Suppressor macrophage (primary cell): ENCODE measurements at places on chromosomes 7 and 10.

- no peak for DNase-seq
Observed at GRCh38 chr7:70241536-70242175, 643.4 kb downstream of the AUTS2 start.

DNA sequence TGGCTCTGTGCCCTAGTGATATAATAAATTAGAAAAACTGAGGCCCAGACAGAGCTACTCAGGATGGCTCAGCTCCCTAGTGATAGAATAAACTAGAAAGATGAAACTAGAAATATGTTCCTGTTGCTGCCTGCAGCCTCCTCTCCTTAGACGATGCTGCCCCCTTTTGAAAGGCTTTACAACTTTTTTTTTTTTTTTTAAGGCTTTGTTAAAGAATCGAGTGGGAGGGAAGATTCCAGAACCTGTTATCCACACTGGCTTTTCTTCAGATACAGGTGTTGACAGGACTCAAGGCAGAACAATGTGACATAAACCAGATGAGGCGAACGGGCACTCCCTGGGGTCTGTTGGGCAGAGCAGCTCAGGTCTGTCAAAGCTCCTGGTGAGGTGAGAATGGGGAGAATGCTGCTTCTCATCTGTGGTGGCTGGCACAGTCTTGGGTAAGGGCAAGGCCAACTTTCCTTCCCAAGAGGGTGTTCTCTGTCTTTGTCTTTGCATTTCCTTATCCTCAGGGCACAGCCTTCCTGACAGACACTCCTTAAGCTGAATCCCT is 175.1 kb downstream of the COBL start:
- DNase-seq: peak; percentile 70

DNA sequence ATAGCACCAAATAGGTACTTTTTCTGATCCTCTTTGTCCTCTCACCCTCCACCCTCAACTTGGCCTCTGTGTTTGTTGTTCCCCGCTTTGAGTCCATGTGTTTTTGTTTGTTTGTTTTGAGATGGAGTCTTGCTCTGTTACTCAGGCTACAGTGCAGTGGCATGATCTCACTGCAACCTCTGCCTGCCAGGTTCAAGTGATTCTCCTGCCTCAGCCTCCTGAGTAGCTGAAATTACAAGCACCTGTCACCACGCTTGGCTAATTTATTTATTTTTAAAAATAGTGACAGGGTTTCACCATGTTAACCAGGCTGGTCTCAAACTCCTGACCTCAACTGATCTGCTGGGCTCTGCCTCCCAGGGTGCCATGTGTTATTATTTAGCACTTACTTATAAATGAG is 5.3 kb downstream of the ZNF273 start:
- DNase-seq: no peak

GRCh38 chr7:148935451-148935850 is 51.4 kb upstream of the EZH2 start:
- DNase-seq: no peak

GRCh38 chr10:46228563-46229071 is 58.2 kb upstream of the ANTXRL start:
- peak; percentile 69 for DNase-seq

DNA sequence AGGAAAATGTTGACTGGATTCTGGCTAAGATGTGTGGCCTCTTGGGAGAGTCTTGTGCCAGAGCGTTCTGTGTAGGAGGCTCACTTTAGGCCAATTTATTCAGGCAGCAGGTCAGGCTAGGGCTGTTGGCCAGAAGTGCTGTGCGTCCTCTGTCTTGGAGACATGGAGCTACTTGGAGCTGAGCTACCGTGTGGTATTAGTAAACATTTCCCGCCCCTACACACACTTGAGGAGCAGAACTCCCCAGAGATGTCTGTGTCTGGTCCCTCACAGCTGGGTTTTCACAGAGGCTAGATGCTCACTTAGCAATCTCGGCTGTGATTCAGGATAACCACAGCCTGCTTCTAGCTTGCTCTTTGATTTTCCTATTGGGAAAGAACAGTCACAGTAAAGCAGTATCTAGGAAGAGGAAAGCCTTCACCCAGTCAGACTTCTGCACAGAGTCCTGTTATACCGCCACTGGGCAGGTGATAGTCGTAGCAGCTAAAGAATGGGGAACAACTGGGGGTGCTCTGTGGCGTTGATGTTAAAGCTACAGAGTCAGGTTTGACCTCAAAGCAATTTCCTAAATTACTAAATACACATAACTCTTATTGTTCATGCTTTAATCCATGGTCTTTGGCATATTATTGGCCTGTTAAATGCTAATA is 86.7 kb downstream of the MDFIC start:
- DNase-seq: no peak
